Pulmonary artery endothelial cell (primary cell): ENCODE measurements at places on chromosomes 6 and 20. TPM values are rescaled to one million over a fixed set of nuclear protein-coding genes. Genes with fewer than 3 reads are reported as not detected.

Gene IPCEF1
- under 0.01 and 0.11 TPM in 2 replicates for total RNA-seq

Gene DDX43
- total RNA-seq: 0.14 and 0.33 TPM in 2 replicates

Gene SCGN
- not detected in 2 replicates for total RNA-seq

Gene TCP11
- 0.13 and 0.18 TPM in 2 replicates for total RNA-seq

Gene BPIFB1
- total RNA-seq: not detected in 2 replicates

Gene GRIK2
- total RNA-seq: not detected in 2 replicates

Gene RIPPLY2
- under 0.01 TPM in 1 of 2 replicates, not detected in the other for total RNA-seq

Gene MAPK13
- total RNA-seq: 1.3 and 2.5 TPM in 2 replicates

Gene DDR1
- 5.9 and 7.4 TPM in 2 replicates for total RNA-seq

Gene TBXT
- not detected in 2 replicates for total RNA-seq

Gene IP6K3
- not detected in 2 replicates for total RNA-seq

Gene OR2B6
- total RNA-seq: not detected in 2 replicates

Gene DEFB124
- not detected in 2 replicates for total RNA-seq

Gene DCDC2
- not detected in 2 replicates for total RNA-seq

Gene RBPJL
- not detected in 2 replicates for total RNA-seq

Gene SNAP91
- under 0.01 TPM in 1 of 2 replicates, not detected in the other for total RNA-seq
